Activated effector memory CD4-positive, alpha-beta T cell treated with anti-CD3 and anti-CD28 coated beads, Interleukin-2, amount 50 U/mL, for 16 hours (primary cell): ENCODE measurements at places on chromosomes 7 and 10.

DNA sequence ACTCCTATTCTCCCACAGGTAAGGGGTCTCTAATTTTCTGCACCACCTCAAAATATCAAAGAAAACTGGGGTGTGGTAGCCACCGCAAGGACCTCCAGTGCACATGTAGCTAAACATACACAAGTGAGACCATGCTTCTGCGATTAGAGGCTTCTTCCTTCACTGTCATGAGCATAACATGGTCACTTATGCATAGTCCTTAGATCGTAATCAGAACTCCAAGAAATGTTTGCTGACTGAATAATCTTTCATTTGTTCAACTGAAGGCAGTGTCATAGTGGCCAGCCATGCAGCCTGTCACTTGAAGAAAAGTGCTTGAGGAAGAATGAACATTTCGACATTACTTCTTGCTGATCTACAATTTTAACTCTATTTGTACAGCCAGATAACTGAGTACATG lies 14.6 kb downstream of the TWIST1 start:
- DNase-seq, result no peak

DNA sequence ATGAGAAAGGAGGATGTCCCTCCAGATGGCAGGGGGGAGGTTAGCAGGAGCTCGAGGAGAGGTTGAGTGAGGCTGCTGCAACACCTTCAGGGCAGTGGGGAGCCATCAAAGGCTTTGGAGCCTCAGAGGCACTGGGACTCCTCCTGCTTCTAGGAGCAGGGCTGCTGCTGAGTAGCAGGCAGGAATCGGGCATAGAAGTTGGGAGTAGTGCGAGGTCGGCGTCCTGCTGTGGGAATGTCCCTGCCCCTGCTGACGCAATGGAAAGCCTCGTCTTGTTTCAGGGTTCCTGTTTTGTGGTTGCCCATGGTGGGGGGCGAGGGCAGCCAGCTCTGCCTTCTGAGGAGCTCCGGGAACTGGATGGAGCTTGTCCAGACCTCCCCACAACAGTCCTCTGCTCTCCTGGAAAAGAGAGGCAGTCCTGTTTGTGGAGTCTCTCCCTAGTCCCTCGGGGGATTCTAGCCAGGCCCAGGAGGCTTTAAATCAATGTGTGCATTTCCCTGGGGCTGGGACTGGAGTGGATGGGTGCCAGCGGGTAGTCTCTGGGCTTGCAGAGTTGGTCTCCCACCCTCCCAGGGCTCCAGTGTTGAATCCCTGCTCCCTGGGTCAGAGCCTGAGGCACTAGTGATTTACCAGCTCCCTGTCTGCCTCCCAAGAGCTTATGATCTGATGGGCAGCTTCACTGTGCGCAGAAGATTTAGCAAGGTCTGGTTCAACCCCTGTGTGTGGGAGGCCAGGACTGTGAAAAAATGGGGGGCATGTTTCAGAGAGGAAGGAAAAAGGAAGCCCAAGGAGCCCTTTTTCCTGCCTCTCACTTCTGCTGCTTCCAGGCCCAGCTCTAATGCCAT lies 98.7 kb upstream of the PPIF start:
- DNase-seq, result no peak

GRCh38 chr7:26305090-26305868 lies 13.6 kb downstream of the SNX10 start:
- no peak for DNase-seq

- no peak for DNase-seq
Measured at GRCh38 chr10:131259535-131259934, 52.0 kb downstream of the TCERG1L start.

- no peak for DNase-seq
Measured at GRCh38 chr7:132367795-132368194, 208.5 kb downstream of the PLXNA4 start.

- no peak for DNase-seq
Measured at GRCh38 chr10:105413997-105414396, 772.9 kb downstream of the SORCS3 start.

DNA sequence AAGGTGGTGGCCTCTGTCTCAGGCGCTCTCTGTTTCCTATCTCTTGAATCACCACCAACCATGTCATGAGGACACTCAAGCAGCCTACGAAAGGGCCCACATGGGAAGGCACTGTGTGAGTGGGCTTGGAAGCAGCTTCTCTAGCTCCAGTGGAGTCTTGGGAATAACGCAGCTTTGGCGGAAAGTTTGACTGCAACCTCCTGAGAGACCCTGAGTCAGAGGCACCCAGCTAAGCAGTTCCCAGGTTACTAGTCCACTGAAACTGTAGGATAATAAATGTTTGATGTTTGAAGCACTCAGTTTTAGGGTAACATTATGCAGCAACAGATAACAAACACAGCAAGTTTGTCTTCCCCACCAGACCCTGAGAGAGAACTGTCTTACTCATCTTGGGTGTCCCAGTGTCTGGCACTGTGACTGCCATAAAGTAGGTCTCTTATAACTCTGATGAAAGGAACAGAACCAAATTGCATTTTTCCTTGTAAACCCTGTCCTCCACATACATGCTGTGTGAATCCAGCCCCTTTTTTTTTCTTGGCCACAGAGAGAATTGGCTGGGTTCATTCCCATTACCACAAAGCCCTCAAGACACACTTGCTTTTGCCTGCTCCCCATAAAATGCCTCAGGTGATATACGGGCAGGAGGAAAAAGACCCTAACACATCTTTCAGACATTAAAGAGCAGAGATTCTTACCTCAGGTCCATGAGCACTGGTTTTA lies 185.5 kb downstream of the ZNF365 start:
- no peak for DNase-seq

GRCh38 chr7:28041508-28042314 lies 138.9 kb downstream of the JAZF1 start:
- no peak for DNase-seq

- DNase-seq, result no peak
Measured at GRCh38 chr7:77561352-77561751, 24.3 kb downstream of the PTPN12 start.

GRCh38 chr10:10589540-10590303 lies 427.9 kb upstream of the CELF2 start:
- no peak for DNase-seq

GRCh38 chr10:71134732-71135211 lies 77.6 kb upstream of the UNC5B start:
- no peak for DNase-seq

- DNase-seq, result no peak
Measured at GRCh38 chr10:88841316-88842111, 10.1 kb downstream of the ANKRD22 start.

- peak; percentile 75 for DNase-seq
Measured at GRCh38 chr10:32953277-32953927, 4.6 kb downstream of the ITGB1 start.

GRCh38 chr7:88761779-88762178 lies 2.3 kb downstream of the ZNF804B start:
- DNase-seq, result no peak

DNA sequence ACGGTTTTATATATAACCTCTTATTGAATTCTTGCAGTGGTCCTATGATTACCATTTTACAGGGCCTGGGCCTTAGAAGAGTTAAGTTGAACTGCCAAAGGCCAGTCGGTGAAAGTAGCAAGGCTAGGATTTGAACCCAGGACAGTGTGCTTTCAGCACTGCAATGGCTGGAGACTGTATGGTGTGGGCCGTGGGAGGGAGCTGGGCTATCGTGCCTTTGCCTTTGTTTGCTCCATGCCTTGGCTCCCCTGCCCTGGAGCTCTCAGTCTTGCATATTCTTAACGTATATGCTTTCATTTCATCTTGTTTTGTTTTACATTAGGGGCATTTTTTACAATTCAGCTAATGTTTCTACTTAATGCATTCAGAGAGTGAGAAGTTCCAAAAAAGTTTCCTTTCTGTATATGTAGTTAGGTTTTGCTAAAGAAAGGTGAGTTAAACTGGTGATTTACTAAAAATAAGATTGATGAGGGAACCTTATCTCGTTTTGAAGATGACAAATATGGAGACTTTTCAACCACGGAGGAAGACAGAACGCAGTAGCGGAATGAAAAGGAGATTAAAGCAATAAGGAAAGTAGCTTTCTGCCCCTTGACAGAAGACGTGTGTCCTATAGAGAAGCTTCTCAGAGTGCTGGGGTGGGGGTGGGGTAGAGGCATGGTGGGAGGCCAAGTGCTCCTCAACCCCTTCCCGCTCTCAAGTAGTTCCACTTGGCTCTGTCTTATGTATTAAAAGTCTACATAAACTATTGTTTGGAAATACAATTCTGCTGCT lies 82.5 kb downstream of the RTKN2 start:
- no peak for DNase-seq

- DNase-seq, result no peak
Measured at GRCh38 chr7:129005186-129005585, 49.7 kb downstream of the TNPO3 start.

DNA sequence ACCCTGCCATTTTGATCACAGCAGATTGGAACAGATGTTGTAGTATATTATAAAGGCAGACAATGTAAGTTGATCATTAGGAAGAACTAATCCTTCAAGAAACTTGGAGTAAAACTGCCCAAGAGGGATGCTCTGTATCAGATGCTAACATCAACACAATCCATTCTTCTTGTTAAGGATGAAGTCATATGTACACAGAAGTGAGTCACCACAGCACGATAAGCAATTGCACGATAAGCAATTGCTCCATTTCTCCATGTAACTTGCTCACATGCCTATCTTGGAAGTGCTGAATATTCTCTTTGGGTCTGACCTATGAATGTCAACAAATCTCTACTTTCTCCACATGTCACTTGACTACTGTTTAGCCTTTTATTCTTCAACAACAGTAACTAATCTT lies 41.5 kb upstream of the DMTF1 start:
- DNase-seq, result no peak

GRCh38 chr10:123808286-123808685 lies 83.3 kb downstream of the CPXM2 start:
- DNase-seq, result no peak

DNA sequence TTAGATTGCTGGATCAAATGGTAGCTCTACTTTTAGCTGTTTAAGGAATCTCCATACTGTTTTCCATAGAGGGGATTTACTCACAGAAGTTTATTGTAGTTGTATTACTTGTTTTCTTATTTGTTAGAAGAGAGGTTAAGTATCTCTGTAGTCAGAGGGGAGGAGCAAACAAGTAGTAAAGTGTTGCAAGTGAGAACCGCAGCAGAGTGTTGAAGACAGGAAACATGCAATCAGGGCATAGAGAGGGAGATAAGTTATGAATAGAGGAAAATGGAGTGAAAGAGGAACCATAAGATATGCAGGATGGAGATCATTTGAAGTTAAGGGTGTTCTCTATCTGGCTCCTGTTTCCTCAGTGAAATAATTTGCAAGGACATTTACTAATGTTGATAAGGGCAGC lies 331.4 kb upstream of the TMEM229A start:
- no peak for DNase-seq

DNA sequence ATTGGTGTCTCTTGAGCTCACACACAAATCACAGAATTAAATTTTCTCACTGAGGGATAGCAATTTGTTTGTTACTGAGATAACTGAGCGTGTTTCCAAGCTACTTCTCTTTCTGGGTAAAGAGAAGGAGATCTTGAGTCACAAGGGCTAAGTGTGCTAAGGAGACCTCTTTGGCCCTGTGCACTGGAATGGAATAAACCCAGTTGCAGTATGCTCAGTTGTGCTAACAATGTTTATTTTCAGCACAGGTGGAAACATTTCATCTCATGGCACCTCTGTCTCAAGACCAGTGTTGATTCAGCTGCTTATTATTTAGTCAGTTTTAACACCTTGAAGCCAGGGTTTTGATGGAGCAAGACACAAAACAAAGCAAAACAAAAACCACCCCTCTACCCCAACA lies 22.5 kb upstream of the UBE2H start:
- DNase-seq, result no peak

- no peak for DNase-seq
Measured at GRCh38 chr10:12036073-12036655, 6.4 kb downstream of the UPF2 start.

DNA sequence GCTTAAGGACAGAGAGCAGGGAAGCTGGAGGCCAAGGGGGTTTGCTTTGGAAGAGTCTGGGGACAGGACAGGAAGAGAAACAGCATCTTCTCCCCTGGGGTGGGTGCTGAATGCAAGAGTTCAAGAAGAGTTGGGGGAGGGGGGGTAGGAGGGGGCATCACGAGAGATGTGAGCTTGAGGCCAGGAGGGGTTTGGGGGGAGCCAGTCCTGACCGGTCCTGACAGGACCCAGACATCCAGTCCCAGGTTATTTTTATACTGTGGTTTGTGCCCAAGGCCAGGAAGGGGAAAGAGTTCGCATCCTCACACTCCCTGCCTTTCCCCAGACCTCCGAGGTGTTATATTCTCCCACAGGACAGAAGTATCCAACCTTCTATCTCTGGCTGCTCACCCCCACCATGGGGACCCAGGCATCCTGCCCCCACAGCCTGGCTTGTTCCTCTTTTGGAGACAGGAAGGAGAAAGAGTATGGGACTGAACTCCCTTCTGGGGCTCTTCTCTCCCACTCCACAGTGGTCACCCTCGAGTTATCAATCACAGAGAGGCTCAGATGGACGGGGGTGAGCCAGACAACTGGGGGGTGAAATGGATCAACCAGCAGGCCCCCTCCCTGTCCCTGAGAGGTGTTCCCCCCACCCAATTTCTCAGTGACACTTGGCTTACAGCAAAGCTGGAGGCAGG lies 2.8 kb downstream of the TSC22D4 start:
- no peak for DNase-seq

DNA sequence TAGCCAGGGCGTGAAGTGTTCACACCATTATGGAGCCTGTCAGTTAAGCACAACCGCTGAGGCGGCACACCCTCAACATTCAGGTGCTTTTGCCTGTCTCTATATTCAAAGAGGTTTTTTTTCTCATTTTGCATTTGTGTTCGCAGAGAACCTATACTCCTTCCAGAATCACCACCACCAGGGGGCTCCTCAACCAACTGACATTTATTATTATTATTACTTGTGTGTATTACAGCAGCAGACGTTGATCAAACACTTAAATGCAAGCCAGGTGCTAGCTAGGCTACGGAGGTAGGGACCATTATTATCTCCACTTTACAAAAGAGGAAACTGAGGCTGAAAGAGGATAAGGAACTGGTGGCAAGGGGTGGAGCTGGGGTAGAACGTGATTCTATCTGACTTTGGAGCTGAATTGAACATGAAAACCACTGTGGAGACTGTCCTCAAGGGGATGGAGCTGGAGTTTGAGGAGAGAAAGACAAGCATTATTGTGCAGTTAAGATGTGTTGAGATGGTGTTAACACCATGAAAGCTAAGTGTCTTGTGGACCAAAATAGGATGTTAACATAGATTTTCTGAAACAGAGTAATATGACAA lies 133.8 kb upstream of the PLXNA4 start:
- DNase-seq, result no peak

GRCh38 chr7:131524703-131525102 lies 31.7 kb downstream of the PODXL start:
- no peak for DNase-seq

DNA sequence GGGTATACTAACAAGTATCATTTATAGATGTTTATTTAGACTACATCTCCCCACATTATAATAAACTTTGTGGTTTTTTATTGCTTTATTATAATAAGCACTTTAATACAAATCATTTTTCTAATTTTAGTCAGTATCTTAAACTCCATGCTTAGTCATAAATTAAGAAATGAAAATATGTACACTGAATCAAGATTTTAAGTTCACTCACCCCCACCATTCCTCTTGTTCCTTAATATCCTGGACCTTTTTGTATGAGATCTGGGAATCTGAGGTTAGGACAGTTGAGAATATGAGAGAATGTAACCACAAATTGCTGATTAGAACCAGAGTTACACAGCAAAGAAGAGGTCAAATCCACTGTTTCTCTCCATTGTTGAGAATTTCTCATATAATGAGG lies 93.6 kb upstream of the WNT16 start:
- DNase-seq, result no peak

GRCh38 chr7:6419310-6419773 lies 28.4 kb downstream of the DAGLB start:
- DNase-seq, result no peak
